ENCODE measurements at places on chromosomes 16 and 17.

DNA sequence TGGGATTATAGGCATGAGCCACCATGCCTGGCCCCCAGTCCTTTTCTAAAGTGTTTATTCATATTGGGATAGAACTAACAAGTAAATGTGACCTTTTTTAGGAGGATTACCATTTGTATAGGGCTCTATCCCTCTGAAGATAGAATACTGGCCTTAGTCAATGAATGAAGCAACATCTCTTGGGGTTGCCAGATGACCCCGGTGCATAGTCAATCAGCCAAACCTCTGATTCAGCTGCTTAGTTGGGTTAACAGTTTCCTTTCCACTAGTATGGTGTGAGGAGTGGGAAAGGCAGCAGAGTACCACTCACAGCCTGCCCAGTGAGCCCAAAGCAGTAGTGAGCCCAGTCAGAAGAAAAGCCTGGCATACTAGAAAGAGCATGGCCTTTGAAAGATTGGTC, 94.6 kb upstream of the TBX2 start:
- DNase-seq = no peak

DNA sequence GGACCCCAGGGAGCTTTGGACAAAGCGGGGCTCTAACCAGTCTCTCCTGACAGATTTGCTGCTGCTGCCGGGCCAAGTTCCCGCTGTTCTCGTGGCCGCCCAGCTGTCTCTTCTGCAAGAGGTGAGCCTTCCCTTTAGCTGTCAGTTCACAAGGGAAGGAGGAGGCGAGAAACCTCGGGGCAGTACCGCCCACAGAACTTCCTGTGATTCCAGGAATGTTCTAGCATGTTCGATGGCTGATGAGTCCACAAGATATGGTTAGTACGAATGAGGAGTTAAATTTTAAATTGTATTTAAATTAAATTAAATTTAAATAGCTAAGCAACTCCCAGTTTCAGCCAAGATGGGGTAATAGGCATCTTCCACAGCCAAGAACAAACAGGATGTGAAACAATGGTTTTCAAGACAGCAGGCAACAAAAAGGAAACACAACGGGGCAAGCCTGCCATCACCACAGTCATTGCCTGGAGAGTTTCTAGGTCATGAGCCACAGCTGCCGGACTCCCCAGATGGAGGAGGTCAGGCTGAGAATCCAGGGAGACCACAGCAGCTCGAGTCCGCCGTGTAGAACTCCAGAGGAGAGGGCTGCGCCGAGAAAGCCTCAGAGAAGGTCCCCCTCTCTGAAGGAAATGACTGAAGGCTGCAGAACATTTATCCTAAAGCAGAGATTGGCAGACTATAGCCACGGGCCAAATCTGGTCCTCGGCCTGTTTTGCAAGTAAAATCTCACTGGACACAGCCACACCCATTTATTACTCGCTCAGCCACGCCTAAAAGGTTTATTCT, 9.5 kb upstream of the TCF25 start:
- DNase-seq = peak; percentile 20

- no peak for DNase-seq
These were observed 758 bp upstream of the UBALD2 start for GRCh38 chr17:76264425-76264754.

GRCh38 chr16:1981398-1981836, at the start of gene NOXO1:
TSS of gene NOXO1 (minus strand) at chr16:1981469. CDS start at chr16:1981179, 290 bp downstream.
- no peak for DNase-seq

DNA sequence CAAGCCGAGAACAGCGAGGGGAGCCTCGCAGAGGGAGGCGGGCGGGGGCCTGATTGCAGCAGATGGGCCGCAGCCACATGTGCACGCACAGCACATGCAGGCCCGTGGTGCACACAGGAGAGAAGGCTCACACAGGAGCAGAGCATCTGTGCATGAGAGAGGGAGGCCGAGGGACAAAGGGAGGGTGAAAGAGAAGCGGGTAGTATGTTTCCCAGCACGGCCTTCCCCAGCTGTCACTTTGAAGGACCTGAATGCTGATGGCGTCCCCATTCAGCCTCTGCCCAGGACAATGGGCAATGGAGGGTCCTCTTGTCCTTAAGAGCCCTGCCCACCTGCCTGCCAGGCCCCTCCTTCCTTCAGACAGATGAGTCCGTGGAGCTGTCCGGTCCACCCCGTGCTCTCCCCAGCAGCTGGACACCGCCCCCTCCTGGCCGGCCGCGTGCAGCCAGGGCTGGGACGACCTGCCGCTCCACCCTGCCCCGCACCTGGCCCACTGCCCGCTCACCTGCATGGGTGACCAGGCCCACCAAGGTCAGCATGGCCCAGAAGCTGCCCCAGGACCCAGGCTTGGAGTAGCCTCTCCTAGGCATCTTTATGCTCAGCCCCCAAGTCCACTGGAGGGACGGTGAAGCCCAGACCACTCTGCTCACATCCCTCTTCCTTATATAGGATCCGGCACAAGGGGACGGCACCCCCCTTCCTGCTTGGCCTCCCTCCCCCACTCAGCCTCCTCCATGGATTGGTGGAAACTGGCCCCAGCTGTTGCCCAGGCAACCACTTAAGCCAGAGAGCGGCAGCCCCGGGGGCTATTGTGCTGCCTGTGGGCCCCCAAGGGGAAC, at the start of gene BTBD17:
Gene BTBD17, minus strand, starts transcription at position 639 of the 839 bp plus-strand sequence. Its CDS starts 49 bp downstream, at position 590.
- DNase-seq = no peak

DNA sequence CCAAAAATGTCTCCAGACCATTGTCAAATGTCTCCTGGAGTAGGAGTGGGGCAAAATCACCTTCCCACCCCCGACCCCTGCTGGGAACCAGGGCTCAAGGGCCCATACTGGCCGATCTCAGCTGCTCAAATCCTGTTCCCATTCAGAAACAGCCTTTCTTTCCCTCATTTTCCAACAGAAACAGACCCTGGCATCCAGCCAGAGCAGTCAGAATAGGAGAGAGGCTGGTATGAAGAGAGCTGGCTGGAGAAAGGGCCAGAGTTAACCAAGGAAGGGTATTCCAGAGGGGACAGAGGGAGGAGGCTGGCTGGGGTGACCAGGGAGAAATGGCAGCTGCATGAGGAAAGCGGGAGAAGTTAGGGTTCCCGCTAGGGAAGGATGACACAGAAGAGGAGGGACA, 199.1 kb downstream of the XYLT1 start:
- DNase-seq = no peak

- no peak for DNase-seq
These were observed 3.1 kb downstream of the CTRB2 start for GRCh38 chr16:75203667-75204409.

DNA sequence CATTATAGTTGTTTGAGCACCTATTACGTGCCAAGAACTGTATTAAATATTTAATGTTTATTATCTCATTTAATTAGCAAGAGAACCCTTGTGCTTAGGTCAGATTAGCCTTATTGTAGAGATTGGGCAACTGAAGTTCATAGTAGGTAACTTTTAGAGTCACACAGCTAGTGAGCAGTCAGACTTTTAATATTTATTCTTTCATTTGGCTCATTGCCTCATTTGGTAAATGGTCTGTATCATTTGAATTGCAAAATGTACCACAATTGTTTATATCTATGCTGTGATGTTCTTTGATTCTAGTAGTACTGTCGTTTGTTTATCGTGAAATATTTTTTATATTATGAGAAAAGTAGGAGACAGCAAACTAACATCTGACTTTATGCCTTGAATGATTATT, 7.6 kb downstream of the CLTC start:
- no peak for DNase-seq

DNA sequence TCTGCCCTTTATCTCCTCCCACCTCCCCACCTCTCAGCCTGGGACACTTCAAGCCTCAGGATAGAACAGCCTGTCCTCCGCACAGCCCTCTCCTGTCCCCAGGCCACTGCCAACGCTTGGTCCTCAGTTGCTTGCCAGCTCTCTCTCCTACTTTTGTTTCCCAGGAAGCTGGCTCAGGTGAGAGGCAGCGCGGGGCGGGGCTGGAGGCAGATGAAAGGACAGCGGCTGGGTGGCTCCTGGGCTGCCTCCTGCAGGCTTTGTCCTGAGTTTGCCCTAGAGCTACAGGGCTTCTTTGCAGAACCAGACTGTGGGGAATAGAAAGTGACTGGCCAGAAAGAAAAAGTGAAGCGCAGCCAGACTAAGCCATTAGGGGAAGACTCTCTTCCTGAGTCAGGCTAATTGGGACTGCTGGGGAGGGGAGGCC, 48.2 kb upstream of the CDC42EP4 start:
- DNase-seq = no peak

- no peak for DNase-seq
These were observed 31.1 kb downstream of the ADCY7 start for GRCh38 chr16:50297301-50298074.

- no peak for DNase-seq
These were observed 136.5 kb downstream of the SKAP1 start for GRCh38 chr17:48293319-48294019.

- no peak for DNase-seq
These were observed 45.1 kb upstream of the HNF1B start for GRCh38 chr17:37789771-37790541.

DNA sequence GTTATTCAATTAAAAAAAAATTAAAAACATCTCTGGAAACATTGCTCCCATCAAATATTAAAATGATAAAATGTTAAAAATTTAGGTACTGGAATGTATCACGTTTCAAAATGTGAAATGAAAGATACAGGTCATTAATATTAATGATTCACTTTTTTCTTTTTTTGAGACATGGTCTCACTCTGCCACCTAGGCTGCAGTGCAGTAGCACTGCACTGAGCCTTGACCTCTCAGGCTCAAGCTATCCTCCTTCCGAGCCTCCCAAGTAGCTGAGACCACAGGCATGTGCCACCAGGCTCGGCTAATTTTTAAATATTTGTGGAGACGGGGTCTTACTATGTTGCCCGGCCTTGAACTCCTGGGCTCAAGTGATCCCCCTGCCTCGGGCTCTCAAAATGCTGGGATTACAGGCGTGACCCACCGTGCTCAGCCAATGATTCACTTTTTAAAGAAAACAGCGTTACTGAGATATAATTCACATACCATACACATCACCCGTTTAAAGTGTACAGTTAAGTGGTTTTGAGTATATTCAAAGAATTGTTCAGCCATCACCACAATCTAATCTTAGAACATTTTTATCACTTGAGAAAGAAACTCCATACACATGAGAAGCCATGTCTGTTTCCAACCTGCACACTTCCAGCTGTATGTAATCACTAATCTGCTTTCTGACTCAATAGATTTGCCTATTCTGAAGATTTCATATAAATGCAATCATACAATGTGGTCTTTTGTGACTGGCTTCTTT, 19.1 kb upstream of the NETO2 start:
- DNase-seq = no peak

DNA sequence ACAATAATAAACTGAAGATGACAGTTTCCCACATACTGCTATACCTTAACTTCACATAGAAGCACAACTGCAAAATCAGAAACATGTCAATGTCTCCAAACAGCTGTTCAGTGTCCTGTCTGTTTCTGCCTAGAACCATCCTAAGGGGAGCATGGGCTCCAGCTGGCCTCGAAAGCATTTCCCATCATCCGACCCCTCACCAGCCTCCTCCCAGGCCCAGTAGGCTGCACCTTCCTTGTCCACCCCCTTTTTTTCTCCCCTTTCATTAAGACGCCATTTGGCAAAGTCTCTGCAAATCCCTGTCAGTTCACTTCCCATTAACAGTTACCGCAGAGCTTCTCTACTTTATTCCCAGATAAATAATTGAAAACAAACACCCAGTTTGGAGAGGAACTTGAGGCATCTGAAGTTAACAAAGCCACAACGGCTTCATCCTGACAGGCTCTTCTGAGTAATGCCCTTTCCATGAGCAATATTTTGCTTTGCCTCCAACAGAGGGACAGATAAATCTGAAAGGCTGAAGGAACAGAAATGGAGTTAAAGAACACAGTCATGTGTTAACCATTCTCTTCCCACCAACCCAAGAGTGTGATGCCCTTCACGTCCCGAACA, 65.3 kb downstream of the SLC39A11 start:
- no peak for DNase-seq

- DNase-seq = no peak
These were observed 3.6 kb downstream of the RASD1 start for GRCh38 chr17:17492571-17492970.

DNA sequence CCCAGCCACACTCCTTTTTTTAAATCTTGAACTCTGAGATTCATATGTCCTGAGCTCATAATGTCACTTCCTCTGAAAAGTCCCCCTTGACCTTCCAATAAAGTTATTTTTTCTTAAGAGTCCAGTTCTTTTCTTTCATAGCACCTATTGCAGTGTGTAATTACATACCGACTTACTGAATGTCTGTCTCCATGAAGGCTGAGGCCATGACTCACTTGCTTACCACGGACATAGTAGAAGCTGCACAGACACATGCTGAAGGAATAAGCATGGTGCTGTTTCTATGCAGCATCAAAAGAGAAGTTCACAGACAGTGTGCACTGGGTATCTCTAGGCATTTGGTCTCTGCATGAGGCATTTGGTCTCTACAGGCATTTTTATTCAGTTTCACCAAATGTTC, 77.2 kb downstream of the C17orf67 start:
- DNase-seq = no peak

- DNase-seq = no peak
These were observed 487.4 kb upstream of the SOX9 start for GRCh38 chr17:71633391-71633849.

DNA sequence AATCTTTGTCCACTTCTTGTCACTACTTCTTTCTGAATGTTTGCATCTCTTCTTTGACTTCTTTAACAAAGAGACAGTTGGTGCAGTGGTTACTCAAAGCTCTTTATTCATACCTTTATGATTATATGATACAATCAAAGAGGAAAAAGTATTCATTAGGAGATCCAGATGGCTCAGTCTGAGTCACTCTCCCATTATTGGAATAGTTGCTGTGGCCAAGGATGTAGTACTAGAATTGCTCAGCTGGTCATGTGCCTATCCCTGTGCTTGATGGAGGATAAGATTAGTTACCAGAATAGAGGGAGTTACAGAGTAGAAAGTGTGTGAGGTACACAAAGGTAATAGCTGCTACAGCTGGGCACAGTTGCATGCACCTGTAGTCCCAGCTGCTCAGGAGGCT, 18.3 kb downstream of the BCAS3 start:
- no peak for DNase-seq

- no peak for DNase-seq
These were observed 11.6 kb downstream of the COPZ2 start for GRCh38 chr17:48025904-48026501.

GRCh38 chr17:17495536-17496188, 533 bp downstream of the RASD1 start:
- DNase-seq = no peak
